ENCODE measurements at places on chromosomes 5 and 9. TPM values are rescaled to one million over a fixed set of nuclear protein-coding genes. Genes with fewer than 3 reads are reported as not detected.

NPR3 gene
- 6.5 TPM for total RNA-seq

FST gene
- total RNA-seq = 10.0 TPM

CARD9 gene
- 0.88 TPM for total RNA-seq

GMCL2 gene
- total RNA-seq = not detected

NME5 gene
- total RNA-seq = 2.6 TPM

EQTN gene
- not detected for total RNA-seq

IGFBPL1 gene
- not detected for total RNA-seq

ABLIM3 gene
- total RNA-seq = 63.5 TPM

MARCOL gene
- not detected for total RNA-seq

ARHGEF39 gene
- total RNA-seq = 0.19 TPM

DNAH5 gene
- 0.12 TPM for total RNA-seq

TEX48 gene
- total RNA-seq = not detected

ZFP37 gene
- total RNA-seq = 1.4 TPM

MYOT gene
- not detected for total RNA-seq

SCGB3A2 gene
- not detected for total RNA-seq

FOXD4L3 gene
- total RNA-seq = 0.34 TPM

PCDHA1 gene
- total RNA-seq = not detected

SLCO6A1 gene
- total RNA-seq = not detected

OR5C1 gene
- total RNA-seq = not detected

UBE2QL1 gene
- not detected for total RNA-seq

ELP1 gene
- total RNA-seq = 14.4 TPM

ARL14EPL gene
- total RNA-seq = not detected

PCDHGA10 gene
- 8.7 TPM for total RNA-seq

DOLPP1 gene
- 8.5 TPM for total RNA-seq
